Activated T-helper 1 cell treated with anti-CD3 and anti-CD28 coated beads, Interleukin-2, amount 50 U/mL, for 16 hours (primary cell): ENCODE measurements at places on chromosomes 7 and 10.

- DNase-seq, result no peak
Measured at GRCh38 chr7:1087952-1088920, at the start of gene GPER1. TSS of gene GPER1 (plus strand) at chr7:1088113. CDS start at chr7:1091729, 3,616 bp downstream.

DNA sequence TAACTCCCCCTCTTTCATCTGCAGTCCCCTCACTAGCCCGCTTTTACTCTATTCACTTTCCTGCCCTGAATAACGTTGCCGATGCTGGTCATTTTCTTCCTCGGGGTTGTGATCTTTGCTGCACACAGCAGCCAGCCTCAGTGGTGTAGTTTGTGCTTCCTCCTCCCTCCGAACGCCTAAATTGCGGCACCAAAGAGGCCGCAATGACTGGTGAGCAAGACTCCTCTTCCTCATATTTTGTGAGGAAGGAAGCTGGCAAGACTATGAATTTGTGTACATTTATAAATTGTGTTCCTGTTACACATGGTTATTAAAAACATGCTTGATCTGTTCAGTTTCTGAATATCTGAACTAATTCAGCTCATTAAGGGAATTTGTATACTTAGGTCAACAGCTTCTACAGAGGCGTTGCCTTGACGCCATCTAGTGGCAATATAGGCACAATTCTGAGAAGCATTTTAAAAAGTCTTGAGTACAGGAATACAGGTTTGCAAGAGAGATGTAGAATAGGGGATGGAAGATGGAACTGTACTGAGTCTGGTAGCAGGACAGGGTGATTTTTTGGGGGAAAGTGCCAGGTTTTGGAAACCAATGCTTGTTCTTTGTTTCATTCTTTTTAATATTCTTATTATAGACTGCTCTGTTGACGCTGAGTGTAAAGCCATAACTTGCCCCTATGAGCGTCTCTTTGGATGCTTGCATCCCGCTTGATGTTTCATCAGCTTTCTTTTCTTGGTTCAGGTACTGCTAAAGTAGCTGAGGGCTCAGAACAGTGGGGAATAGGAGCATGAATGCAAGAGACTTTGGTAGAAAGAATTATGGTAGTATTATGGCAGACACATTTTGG, 4.1 kb upstream of the TAS2R5 start:
- DNase-seq, result no peak

DNA sequence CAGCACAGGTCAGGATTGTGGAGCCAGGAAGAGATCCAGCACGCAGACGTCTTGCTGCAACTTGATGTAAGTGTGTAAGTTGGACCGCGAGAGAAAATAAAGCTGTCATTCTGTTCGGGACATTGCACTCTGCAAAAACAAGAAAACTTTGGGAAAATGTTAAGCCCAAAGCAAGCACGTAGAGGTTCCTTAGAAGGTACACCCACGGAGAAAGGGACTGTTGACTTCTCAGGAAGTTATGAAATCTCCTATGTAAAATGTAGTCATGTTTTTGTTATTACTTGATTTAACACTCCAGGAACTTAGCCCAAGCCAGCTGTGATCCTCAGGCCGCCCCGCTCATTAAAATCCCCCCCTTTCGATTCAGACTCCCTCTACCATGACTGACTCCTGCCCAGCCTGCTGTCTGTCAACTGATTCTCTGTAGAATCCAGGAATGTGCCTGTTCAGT, 196.1 kb upstream of the TCF7L2 start:
- no peak for DNase-seq

DNA sequence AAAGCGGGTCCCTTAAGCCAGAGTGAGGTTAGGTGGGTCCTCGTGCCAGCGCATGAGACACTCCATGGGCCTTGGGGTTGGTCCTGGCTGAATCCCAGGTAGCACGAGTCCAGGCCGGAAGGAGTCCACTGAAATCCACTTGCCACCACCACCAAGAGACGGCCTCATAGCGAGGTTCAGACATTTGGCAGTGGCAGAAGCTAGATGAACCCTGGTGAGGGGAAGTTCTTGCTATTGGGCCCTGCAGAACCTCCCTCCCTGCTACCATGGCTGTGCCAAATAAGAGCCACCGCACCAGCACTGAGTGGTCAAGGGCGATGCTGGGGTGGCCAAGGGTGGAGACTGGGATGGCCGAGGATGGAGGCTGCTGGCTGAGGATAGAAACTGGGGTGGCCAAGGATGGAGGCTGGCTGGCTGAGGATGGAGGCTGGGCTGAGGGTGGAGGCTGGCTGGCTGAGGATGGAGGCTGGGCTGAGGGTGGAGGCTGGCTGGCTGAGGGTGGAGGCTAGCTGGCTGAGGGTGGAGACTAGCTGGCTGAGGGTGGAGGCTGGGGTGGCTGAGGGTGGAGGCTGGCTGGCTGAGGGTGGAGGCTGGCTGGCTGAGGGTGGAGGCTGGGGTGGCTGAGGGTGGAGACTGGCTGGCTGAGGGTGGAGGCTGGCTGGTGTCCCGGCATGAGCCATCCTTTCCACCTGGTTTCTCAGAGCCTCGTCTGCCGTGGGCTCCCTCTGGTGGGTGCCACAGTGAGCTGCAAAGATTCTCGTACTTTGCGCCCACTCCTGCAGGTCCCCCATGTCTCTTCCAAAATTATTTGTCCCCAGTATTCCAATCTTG, 88.2 kb downstream of the ELFN1 start:
- no peak for DNase-seq

- DNase-seq, result peak; percentile 71
Measured at GRCh38 chr7:101542527-101543241, 86.4 kb downstream of the MYL10 start.

- no peak for DNase-seq
Measured at GRCh38 chr7:98922392-98923187, 44.3 kb downstream of the TRRAP start.

DNA sequence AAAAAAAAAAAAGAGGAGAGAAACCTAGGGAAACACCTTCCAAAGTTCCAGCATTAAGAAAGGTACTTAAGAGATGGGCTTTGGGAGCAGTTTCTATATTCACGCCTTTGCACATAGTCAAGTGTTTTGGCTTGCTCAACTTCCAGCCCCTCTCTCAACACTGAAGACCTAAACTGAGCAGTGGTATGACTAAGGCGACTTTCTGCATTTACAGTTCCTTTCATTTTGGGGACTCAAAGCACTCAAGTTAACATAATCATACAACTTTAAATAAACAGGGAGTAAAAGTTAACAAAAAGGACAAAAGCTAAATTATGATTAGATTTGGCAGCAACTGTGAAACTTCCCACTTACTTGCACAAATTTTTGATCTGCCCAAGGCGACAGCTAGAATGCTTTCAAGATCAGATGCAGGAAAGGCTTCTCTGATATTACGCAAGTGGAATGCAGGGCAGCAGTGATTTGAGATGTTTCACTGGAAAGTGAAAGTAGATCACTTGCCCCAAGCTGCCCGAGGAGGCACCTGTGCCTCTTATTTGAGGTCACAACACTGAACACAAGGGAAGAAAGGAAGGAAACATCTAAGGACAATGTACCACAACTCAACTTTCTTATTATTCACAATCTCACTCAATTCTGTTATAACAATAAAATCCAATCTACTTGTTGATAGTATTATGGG, 199.5 kb downstream of the SKAP2 start:
- no peak for DNase-seq

DNA sequence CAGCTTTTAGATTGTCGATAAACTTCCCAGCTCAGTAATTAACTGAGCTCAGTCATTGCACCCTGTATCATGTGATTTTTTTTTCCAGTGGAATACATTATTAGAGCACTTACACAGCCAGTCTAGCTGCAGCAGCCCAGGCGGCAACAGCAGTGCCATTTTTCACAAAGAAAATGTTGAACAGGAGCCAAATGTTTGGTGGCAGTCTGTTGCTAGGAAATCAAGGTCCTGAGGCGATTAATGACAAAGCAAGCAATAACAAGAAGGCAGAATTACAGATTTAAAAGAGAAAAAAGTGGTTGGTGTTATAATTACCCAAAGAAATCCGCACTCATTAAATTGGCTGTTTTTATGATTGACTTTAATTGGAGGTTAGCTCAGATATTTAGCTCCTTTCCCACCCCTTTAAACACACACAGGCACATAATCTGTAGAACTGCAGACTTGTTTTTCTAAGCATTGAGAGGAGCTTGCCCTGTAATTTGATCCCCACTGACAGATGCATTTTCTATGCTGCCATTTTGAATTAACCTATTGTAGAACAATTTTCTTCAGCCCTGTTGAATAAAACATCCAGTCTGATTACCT, 267.4 kb downstream of the ADK start:
- DNase-seq, result no peak

- DNase-seq, result no peak
Measured at GRCh38 chr10:45453639-45454255, 79.7 kb downstream of the ALOX5 start.

GRCh38 chr7:121006711-121007315, 18.3 kb downstream of the CPED1 start:
- DNase-seq, result no peak

- DNase-seq, result no peak
Measured at GRCh38 chr10:2897619-2898508, 169.5 kb upstream of the PFKP start.

GRCh38 chr10:72045586-72045985, 42.8 kb downstream of the SPOCK2 start:
- no peak for DNase-seq

DNA sequence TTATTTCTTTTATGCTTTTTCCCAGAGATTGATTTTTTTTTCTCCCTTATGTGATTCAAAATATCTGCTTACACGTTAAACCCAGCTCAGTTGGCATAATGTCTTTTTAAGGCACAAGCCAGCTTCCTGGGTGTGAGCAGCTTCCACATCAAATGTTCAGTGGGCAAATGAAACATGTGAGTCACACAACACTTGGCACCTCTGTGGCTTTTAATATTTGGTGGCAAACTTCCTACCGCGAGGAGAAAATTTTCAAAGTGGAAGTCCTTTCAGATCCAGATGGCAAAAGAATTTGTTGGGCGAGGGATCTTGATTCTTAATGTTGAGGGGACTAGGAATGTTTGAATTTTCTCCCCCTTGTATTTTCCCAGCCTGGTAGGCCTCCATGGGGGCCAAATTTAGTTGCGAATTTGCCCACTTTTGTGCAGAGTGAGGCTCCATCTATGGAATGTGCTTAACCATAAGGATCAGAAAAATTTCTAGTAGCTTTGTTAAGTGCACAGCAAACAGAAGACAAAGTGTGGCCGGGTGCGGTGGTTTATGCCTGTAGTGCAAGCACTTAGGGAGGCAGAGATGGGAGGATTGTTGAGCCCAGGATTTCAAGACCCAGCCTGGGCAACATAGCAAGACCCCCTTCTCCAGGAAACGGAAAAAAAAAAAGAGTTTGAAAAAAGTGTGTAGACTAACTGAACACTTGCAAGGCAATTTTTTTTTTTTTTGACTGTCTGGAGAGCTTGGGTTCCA, 31.0 kb downstream of the CUX1 start:
- no peak for DNase-seq

- DNase-seq, result no peak
Measured at GRCh38 chr10:93181271-93182048, 107.8 kb downstream of the CYP26A1 start.

DNA sequence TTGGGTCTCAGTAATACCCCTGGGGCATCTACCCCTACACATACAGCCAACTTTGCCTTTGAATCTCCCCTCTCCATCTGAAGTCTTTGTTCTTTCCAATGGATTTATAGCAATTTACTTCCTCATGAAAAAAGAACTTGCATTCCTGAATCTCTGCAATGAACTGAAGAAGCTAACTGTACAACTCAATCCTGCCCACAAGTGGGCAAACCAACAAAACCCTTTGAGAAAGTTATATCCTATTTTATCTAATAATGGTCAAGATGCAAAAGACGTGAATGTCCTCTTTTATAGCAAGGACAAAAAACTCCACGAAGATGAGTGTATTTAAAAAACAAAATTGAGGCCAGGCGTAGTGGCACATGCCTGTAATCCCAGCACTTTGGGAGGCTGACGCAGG, 991.3 kb downstream of the LRMDA start:
- no peak for DNase-seq

DNA sequence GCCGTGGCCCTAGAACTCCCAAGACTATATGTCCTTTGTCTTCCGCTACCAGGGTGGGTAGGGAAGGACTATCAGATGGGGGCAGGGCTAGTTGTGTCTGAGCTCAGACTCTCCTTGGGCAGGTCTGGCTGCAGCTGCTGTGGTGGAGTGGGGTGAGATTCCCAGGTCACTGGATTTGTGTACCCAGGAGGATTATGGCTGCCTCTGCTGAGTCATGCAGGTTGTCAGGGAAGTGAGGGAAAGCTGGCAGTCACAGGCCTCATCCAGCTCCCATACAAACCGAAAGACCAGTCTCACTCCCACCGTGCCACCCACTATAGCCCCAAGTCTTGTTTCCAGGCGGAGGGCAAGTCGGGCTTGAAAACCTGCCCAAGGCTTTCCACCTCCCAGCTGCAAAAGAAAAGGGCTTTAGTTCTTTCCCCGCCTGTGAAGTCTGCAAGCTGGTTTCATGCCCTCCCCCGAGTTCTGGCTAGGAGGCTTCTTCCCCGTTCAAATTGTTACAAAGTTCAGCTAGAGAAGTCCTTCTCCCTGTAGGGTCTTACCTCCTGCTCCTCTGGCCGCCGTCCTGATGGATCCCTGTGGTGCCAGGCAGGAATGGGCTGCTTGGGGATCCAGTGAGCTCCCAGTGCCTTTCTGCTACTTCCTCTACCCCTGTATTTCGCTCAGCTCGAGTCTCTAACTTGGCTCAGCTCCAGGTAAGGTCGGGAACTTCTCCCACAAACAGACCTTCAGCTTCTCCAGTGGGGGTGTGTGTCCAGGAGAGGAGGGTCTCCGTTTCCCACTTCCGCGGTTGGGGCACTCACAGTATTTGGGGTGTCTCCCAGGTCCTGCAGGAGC, 106.8 kb upstream of the FGL2 start:
- DNase-seq, result no peak

- no peak for DNase-seq
Measured at GRCh38 chr7:96578606-96579005, 131.0 kb downstream of the SEM1 start.

DNA sequence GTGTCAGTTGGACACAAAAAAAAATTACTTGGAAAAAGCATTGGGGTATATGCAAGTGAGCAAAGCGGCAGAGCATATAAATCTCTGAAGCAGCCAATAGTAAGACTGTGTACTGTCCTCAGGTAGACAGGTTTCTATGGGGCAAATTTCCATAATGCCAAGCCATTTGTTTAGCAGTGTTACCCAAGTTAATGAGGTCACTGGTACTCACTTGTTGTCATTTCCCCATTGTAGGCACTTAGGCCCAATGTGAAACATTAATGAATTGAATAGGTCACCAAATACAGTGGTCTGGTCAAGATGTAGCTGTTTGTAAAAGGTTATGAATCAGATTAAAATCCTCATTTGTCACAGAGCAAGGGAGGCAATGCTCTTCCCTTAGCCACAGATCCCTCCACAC, 27.5 kb downstream of the HOXA1 start:
- DNase-seq, result no peak

GRCh38 chr10:133528296-133528844, 1.2 kb downstream of the CYP2E1 start:
- DNase-seq, result no peak

DNA sequence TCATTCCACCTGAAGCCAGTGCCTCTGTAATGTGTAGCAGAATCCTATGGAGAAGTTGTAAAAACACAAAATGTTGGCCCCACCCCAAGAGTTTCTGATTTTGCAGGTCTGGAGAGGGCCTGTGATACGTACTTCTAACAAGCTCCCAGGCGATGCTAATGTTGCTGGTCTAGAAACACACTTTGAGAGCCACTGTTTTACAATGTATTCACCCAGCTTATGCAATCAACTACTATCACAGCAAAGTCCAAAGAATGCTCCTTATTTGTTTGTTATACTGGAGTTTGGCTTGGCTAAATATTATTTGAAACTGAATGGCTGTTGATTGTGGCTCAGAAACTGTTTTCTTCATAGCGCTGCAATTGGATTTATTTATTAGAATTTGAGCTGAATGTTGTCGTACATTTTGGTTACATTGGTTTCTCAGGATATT, 44.3 kb downstream of the DNAJB9 start:
- DNase-seq, result no peak
